ENCODE measurements at places on chromosomes 11 and 22.

GRCh38 chr11:107799218-107799859, 59.2 kb downstream of the SLC35F2 start:
- DNase-seq = no peak

DNA sequence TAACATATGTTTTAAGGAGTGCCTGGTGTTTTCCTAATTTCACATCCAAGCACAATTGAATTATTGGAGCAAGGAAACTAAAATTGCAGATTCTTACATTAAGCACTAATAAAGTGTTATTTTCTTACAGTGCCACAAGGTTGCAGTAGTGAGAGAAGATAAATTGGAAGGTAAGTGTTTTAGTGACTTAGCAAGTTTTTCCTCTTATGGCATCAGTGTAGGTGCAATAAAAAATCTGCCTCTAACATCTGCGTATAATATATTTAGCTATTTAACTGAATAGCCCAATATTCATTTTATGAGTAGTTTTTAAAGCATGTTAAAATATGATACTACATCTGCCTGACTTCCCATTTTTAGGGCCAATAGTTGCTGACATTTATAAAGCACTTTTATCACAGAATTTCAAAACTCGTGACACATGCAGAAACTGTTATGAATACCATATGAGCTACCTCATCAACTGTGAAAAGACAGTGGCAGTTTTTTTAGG, 19.0 kb downstream of the POLD3 start:
- no peak for DNase-seq

DNA sequence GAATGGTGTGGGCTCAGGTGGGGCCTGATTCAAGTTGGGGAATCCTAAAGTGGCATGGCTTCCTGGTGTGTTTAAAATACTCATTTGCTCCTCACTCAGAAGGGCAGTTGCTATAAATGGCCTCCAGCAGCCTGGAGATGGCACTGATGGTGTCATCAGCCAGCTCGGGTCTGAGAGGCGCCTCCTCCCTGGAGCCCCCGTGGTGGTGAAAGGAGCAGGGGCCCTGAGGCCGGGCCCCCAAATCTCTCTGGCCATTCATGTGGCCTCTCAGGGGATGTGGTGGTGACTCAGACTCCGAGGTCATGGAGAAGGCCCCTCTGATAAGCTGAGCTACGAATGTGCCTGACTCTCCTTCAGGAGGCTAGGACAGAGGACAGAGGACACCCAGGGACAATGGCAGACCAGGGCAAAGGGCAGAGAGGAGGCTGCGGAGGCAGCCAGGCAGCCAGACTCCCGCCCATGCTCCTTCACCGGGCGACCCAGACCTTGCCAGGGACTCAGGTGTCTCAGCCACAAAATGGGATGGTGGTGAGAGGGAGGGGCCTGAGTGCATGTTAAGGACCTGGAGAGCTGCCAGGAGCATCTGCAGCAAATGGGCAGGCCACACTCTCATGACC, 129.2 kb downstream of the CTTN start:
- DNase-seq = peak; percentile 23

DNA sequence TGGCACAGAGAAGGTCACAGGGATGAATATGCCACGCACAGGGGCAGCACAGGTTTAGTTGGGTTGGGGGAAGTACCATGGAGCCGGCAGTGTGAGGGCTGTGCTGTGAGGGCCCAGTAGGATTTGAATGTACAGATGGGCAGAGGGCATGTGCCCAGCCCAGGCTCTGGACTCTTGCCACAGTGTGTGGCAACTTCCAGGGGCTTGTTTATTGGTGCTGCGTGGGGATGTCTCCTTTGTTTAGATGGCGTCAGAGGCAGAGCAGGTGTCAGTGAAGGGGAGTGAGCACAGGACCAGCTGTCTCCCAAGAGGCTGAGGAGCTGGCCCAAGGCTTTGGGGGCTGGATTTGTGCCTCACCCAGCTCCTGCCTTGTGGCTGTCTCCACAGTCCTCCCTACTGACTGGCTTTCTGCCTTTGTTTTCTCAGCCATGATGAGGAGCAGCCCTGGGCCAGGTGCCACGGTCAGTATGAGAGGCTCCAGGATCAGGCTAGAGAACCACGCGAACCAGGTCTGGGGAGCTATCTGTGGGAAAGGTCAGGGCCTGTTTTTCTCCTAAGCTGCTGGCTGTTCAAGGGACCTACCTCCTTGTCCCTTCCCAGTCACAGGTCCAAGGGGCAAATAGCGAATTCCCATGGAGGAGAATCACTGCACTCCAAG, 21.9 kb downstream of the SUN2 start:
- DNase-seq = no peak

DNA sequence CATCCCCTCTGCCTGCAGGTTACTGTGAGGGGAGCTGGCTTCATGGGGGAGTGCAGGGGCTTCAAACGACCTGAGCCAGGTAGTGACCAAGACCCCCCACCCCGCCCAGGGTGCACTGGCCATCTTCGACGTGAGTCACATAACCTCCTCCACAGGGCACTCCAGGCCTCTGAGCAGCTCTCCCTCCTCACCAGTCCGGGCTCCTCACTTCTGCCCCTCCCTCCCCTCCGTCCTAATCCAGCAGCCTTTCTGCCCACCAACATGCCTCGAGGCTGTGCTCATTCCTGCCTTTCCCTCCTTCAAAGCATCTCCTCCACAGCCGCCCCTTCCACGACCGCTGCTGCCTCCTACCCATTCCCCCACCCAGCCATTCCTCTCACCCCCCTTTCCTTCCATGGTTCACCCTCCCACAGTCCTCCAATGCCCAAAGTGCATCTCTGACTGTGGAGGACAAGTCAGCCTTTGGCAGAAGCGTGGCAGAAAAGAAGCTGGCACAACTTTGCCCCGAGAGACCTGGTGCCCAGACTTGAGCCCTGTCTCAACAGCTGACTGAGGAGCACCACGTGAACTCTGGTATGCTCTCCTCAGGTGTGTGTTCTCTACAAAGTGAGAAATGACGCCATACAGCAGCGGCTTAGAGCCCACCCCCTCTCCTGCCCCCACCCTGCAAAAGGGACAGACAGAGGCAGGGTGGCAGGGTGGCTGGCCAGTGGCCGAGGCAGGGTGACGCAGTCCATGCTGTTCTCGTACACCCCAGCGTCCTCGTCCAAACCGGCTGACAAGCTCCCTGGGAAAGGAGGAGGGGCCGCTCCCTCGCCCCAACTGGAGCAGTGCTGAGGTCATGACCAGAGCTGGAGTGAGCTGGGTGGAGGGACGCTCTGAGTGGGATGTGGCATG, 30.4 kb downstream of the OPCML start:
- DNase-seq = no peak
